RWPE1 (cell line): ENCODE measurements at places on chromosomes 2 and 18.

GRCh38 chr2:237732790-237733381 is 65.7 kb upstream of the RBM44 start:
- no peak for DNase-seq

GRCh38 chr2:187168720-187169713 is 279.0 kb downstream of the CALCRL start:
- DNase-seq, result no peak

- DNase-seq, result no peak
These were observed 6.9 kb downstream of the INHA start for GRCh38 chr2:219578811-219579613.

DNA sequence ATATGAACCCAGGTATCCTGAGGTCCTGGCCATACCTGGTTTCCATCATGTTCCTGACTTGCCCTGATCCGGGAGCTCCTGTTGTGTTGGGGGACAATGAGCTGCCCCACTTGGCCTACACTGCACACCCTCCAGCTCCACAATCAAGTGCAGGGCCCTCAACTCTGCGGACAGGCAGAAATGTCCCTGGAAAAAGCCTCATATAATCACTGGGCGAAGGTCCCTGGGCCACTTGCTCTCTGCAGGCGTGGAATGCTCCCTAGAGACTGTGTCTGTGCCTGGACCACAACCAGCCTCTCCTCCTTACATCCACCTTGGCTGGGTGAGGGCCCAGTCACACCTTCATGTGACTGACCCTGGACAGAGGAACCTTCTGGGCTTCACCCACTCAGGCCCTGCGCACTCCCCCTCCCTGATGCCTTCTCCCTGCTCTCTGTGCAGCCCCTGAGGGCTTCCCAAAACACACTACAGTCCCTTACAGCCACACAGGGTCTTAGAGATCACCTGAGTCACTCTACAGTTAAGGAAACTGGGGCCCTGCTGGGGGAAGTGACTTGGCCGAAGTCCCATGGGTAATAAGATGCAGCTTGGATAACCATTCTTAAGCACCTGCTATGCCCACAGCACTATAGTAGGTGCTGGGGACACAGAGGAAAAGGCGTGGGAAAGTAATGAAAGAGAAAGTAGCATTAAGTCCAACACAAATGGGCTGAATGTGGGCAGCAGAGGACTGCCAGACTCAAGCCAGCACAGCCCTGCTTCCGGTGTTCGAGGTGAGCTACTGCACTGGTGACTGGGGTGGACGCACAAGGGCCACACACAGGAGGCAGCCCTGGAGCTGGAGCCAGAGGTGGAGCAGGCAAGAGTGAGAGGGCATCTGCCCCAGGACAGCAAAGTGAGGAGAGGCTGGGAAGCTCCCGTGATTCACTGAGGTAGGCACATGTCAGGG is 9.8 kb downstream of the BOLA3 start:
- DNase-seq, result no peak

DNA sequence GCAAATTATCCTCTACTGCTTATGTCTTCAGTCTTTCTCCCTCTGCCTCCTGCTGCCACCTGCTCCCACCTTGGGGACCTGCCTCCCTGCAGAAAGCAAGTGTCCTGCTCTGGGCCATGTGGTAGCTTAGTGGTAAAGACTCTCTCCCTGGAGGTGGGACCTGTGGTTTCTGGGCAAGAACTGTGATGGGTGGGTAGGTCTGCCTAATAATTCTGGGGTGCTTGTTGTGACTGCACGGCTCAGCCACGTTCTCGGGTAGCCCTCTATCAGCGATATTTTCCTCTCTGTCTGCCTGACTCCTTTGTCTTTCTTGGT is 16.4 kb upstream of the CD28 start:
- DNase-seq, result no peak

- no peak for DNase-seq
These were observed 214.9 kb upstream of the CHST9 start for GRCh38 chr18:27400001-27400400.

DNA sequence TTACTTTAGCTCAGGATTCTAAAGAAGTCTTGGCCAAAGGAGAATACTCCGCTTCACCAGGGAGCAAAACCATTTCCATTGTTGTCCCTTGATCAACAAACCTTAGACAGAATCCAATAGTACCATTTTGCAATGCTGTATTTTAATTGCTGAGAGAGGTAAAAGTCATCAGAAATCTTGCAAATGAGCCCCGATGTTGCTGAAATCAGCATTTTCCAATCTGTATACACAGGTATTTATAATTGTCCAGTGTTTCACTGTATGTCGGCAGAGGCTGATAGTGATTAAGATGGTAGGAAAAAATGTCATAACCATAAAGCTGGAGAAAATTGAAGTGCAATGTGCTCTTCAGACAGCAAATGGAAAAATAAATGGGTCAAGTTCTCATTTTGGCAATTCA is 170.0 kb upstream of the ARL4C start:
- DNase-seq, result no peak

- DNase-seq, result peak; percentile 66
These were observed 128.6 kb upstream of the NYAP2 start for GRCh38 chr2:225270861-225271260.

DNA sequence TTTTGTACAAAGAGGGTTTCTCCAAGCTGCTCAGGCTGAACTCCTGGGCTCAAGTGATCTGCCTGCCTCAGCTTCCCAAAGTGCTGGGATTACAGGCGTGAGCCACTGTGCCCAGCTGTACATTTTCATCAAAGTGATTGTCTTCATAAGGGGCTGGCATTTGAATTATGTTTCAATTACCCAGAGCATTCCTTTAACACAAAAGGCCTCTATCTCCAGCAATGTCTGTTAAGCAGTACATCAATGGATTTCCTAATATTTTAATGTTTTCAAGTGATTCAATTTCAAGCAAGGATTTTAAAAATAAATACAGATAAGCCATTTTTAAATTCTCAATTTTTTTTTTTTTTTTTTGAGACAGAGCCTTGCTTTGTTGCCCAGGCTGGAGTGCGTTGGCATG is 50.9 kb upstream of the AP1S3 start:
- DNase-seq, result no peak

GRCh38 chr2:229971298-229971790 is 49.0 kb downstream of the FBXO36 start:
- no peak for DNase-seq

DNA sequence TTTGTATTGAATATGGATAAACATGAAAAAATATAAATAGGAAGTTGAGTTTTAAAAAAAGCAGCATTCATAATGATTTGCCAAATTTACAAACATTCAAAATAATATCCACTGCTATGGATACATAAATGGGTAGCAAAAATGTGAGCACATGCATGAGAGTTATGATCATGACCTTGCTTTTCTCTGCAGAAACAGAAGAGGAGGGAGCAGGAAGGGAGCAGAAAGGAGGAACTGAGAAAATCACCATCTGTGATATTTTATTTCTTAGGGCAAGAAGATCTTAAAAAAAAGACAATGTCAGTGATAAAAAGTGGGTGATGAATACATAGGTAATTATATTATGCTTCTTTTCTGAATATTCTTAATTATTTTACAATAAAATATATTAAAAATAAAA is 17.7 kb upstream of the CCDC93 start:
- DNase-seq, result no peak

DNA sequence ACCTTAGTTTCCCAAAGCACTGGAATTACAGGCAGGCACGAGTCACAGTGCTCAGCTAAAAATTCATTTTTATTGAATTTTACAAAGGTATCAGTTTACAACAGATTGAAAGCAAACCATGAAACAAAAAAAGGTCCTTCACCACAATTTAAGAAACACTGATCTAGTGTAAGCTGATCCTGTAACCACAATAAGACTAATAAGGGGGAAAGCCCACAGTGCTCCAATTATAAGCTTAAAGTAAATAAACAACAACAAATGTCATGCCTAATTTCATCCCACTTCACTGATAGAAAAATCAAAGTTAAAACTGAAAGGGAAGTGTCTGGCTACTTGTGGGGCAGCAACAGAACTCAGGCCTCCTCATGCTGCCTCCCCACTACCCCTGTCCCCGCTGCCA is 49.2 kb downstream of the ICA1L start:
- DNase-seq, result no peak

GRCh38 chr2:975095-975494 is 24.4 kb downstream of the SNTG2 start:
- DNase-seq, result no peak

DNA sequence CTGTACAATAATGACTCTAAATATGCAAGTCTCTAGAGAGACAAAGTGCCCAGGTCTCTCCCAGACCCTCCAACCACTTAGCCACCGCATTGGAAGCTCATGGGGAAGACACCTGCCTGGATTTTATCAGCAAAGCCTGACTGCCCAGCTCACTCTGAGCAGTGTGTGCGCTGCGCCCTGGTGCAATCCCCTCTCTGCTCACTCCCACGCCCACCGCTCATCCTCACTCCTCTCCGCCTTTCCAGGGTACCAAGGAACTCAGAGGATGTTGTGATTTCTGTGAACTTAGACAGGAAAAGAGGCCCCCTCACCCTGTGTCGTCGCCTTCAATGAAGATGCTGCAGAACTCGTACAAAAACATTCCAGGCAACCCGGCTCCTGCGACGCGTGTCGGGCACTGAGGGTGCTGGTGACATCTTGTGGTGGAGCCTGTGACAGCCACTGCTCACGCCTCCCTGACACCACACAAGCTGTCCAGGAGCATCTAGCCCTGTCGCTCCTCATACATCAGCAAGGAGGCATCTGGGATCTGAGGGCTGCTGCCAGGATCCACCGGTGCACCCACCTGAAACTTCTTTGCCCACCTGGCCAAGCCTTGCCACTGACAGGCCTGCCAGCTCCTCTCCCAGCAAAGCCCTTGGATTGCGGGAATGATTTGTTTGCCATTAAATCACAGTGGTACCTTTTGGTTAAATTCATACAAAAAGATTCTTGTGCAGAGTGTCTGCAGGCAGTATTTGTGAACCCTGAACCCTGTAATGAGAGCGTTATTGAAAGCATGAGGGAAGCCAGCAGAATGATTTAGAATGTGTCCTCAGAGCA is 220.4 kb downstream of the ZNF516 start:
- DNase-seq, result no peak

DNA sequence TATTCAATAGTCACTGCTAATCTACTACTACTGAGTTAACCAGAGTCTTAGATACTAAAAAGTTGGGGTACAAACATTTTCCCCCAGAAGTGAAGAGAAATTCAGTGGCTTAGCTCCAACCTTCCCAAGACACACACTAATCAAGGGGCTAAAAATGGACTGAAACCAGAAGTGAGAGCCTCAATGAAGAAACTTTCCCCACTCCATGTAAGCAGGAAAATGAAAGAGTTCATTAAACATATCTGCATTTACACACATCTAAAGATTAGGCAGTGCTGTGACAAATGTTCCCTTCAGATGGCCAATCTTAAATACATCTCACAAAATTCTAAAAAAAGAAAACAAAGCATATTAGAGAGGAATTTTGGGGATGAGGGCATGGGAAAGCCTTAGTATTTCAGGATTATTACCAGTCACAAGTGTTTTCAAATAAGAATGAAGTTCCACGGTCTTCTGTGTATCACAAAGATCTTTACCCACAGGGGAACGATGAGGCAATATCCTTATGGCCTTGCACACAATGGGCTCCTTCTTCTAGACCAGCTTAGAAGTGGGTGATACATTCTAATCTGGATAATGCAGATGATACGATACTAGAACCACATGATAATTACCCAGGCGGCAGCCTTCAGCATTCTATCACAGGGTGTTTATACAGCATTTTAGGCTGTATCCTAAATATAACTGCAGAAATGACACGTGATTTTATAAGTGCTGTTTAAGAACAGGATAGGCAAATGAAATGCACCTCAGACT is 17.1 kb downstream of the ANKRD44 start:
- DNase-seq, result no peak

DNA sequence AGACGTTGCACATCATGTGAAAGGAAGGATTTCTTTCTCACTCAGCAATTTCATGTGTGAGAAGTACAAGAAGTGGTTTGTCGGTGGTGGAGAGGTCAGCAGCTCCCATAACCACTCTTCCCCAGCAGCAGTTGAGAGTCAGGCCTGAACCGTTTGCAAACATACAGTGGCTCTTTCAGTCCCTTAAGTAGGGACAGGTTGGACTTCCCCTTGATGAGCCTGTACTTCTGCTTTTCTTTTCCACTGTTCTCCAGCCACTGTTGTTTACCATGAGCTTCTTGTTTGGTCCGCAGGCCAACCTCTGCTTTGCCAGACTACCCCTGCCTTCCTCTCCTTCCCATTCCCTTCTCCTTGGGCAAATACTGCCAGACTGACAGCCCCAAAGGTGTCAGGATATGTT is 391.3 kb upstream of the CELF4 start:
- no peak for DNase-seq

DNA sequence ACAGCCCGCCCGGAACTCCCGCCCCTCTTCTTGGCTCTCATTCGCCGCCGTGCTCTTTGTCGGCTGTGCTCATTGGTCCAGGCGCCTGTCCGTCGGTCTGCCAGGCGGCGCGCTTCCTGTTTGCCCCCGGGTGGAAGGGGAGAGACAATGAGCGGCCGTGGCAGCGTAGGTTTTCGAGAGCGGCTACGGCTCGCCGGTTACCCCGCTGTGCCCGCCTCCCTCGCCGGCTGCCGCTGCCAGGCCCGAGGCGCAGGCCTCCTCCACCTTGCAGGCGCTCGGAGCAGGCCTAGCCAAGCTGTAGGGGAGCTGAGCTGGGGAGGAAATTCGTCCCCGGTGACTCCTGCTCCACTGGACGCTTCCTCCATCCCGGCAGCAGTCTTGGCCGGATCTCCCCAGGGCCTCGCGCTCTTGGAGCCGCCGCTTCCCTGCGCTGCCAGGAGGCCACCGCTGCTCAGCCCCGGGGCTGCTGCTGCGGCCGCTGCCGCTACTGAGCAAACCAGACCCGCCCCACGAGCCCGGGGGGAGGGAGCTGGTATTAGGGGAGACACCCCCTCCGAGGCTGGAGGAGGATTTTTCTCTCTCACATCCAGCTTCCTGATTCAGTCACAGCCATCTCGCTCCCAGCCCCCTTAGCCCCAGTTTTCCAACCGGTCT is at the start of gene SP3:
Gene SP3 (minus strand): TSS at position 2 of the 654 bp plus-strand sequence. CDS start 202 bp downstream, outside the sequence.
- peak; percentile 99 for DNase-seq

- DNase-seq, result no peak
These were observed 686 bp upstream of the RGPD8 start for GRCh38 chr2:112433932-112434730.

DNA sequence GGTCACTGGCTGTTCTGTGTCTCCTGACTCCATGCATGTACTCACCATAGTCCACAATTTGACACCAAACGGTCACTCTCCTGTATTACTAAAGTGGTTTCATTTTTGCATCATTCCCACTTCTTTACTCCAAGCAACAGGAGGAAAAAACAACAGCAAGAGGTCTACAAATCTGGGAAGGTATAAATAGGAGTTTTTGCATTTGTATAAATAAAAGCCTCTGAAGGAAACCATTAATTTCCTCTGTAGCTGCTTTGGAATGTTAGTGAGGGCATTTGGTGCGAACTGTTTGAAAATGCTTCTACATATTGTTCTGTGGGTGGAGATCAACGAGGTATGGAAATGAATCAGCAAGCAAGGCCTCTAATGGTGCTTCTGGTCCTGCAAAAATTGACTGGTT is 148.5 kb upstream of the DLX2 start:
- DNase-seq, result no peak

GRCh38 chr18:48819276-48819675 is 131.5 kb downstream of the SMAD7 start:
- no peak for DNase-seq
